A549 (cell line): ENCODE measurements at places on chromosomes 2 and 18. TPM values are rescaled to one million over a fixed set of nuclear protein-coding genes. Genes with fewer than 3 reads are reported as not detected.
A peak's percentile ranks its signal among the peaks of the same experiment; 100 is the strongest.

PROKR1 gene
- polyA plus RNA-seq: not detected in 3 replicates

LOXL3 gene
- polyA plus RNA-seq: 0.27 to 0.53 TPM (median 0.31 TPM) in 3 replicates

POMC gene
- polyA plus RNA-seq: not detected in 3 replicates

SOX11 gene
- polyA plus RNA-seq: not detected in 3 replicates

EVX2 gene
- not detected in 3 replicates for polyA plus RNA-seq

CFAP210 gene
- 0.30 to 0.35 TPM (median 0.34 TPM) in 3 replicates for polyA plus RNA-seq

DNER gene
- 2.5 to 4.2 TPM (median 3.8 TPM) in 3 replicates for polyA plus RNA-seq

DTNA gene
- 0.12 TPM in 1 of 3 replicates, not detected in the others for polyA plus RNA-seq

GALNT14 gene
- polyA plus RNA-seq: 38.3 to 48.0 TPM (median 40.0 TPM) in 3 replicates

TTC21B gene
- polyA plus RNA-seq: 6.1 to 7.2 TPM (median 6.2 TPM) in 3 replicates

ABCA12 gene
- 0.32 to 0.51 TPM (median 0.38 TPM) in 3 replicates for polyA plus RNA-seq

AAMP gene
- polyA plus RNA-seq: 165 to 173 TPM (median 168 TPM) in 3 replicates

APLF gene
- polyA plus RNA-seq: 1.5 to 1.8 TPM (median 1.5 TPM) in 3 replicates

POTEJ gene
- polyA plus RNA-seq: 0.07 TPM in 1 of 3 replicates, not detected in the others

UGT1A4 gene
- 0.05 to 0.14 TPM (median 0.12 TPM) in 3 replicates for polyA plus RNA-seq

ITGA4 gene
- polyA plus RNA-seq: 2.1 to 4.1 TPM (median 2.5 TPM) in 3 replicates

CAPN14 gene
- polyA plus RNA-seq: 0.04 to 0.09 TPM (median 0.08 TPM) in 3 replicates

PIEZO2 gene
- 1.4 to 1.8 TPM (median 1.6 TPM) in 3 replicates for polyA plus RNA-seq

SLC30A3 gene
- 1.6 to 1.9 TPM (median 1.7 TPM) in 3 replicates for polyA plus RNA-seq

SSB gene
- polyA plus RNA-seq: 246 to 255 TPM (median 253 TPM) in 3 replicates

CHN1 gene
- polyA plus RNA-seq: 19.3 to 21.3 TPM (median 20.9 TPM) in 3 replicates

PAX3 gene
- not detected in 3 replicates for polyA plus RNA-seq

INHBB gene
- polyA plus RNA-seq: 7.2 to 9.3 TPM (median 9.2 TPM) in 3 replicates

NDC80 gene
- 11.1 to 13.0 TPM (median 11.7 TPM) in 3 replicates for polyA plus RNA-seq

WDR12 gene
- 47.8 to 57.3 TPM (median 53.6 TPM) in 3 replicates for polyA plus RNA-seq

ZSWIM2 gene
- not detected in 3 replicates for polyA plus RNA-seq

TRAPPC8 gene
- 12.0 to 12.4 TPM (median 12.2 TPM) in 3 replicates for polyA plus RNA-seq

- DNase-seq: no peak
These were observed 22.9 kb downstream of the GRP start for GRCh38 chr18:59242906-59243305.

- no peak for DNase-seq
These were observed 225.4 kb upstream of the FBXO11 start for GRCh38 chr2:48131539-48132270.

- no peak for DNase-seq
These were observed 147.0 kb upstream of the ID2 start for GRCh38 chr2:8534729-8535468.

GRCh38 chr18:3207565-3207964 is 12.2 kb downstream of the MYOM1 start:
- peak; percentile 22 for DNase-seq

DNA sequence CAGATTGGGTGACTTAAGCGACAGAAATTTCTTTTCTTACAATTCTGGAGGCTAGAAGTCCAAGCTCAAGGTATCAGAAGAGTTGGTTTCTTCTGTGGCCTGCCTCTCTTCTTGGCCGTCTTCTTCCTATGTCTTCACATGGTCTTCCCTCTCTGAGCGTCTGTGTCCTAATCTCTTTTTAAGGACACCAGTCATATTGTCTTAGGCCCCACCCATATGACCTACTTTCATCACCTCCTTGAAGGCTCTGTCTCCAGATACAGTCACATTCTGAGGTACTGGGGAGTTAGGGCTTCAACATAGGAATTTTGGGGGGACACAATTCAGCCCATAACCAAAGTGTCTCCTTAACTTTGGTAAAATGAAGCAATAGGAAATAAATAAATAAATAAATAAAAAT is 110.9 kb upstream of the EPC2 start:
- no peak for DNase-seq

- DNase-seq: no peak
These were observed 9.0 kb upstream of the CLIP4 start for GRCh38 chr2:29106256-29106655.

DNA sequence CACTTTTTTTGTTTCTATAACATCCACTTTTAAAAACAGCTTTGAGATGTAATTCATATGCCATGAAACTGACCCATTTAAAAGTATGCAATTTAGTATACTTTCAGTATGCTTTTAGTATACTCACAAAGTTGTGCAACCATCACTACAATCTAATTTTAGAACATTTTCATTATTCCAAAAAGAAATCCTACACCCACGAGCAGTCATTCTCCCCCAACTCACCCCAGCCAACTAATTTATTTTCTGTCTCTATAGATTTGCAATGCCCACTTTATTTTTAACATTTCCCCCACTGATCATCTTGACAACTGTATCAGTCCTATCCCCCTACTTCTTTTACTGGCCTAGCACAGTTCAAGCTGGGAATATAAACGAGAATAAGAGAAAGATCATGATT is 39.1 kb downstream of the FAM98A start:
- no peak for DNase-seq

DNA sequence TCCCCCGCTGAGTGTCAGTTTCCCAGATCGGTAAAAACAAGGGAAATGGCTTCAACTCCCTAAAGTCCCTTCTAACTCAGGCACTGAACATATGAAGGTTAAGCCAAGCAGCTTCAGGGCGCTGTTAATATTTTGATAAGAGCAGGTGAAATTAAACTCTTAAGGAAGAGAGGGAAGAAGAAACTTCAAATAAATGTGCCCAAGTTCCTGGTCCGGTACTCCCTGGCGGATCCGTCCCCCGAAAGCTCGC is 564 bp downstream of the TRABD2A start:
- DNase-seq: no peak

DNA sequence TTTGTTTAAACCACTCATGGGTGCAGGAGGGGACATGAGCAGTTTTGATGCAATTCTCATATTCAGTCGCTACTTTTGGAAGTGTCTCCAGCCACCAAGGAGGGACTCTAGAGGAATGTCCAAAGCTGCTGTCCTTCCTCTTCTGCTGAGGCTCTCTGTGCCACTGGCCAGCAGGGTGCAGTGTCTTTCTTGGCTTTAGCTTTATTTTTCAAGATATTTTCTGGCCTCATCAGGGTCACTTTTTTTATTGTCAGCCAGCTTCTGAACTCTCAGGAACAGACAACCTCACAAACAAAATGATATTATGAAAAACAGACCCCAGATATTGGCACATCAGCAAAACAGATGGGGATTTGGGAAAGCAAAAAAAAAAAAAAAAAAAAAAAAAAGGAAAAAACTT is 289.3 kb upstream of the ZSWIM2 start:
- DNase-seq: no peak

DNA sequence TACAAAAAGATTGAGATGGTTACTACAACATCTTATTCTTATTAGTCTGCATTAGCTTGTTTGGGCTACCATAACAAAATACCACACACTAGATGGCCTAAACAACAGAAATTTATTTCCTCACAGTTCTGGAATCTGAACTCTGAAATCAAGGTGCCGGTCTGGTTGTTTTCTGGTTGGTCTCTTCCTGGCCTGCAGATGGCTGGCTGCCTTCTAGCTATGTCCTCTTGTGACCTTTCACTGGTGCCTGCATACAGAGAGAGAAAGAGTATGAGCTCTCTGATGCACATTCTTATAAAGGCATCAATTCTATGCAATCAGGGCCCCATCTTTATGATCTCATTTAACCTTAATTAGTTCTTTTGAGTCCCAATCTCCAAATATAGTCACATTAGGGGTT is 696.5 kb downstream of the TDRD15 start:
- no peak for DNase-seq

DNA sequence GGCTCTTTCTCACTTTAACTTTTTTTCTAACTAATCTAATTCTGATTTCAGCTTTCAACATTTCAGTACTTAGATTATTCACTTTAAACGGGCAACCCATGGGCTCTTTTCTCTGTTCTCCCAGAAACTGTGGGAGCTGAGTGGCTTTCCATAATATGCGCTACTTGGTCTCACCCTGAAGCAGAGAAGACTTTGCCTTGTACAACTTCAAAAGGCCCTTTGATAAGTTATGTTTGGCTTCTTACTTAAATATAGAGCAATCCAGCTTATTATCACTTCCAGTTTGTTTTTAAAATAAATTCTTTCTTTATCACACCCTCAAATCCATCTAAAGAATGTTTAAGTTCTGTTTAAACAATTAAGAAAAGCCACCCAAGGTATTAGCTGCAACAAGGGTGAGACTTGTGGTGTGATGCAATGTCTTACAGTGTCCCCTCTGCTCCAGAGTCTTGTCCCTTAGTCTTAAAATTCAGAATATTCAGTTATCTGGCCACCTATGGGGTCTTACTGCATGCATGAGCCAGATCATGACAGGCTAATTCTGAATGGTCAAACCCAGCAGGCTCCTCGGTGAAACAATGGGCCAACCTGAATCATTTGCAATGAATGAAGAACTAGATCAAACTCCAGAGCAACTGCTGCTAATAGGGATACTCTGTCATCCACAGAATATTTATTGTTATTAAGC is 38.8 kb downstream of the GCG start:
- no peak for DNase-seq

DNA sequence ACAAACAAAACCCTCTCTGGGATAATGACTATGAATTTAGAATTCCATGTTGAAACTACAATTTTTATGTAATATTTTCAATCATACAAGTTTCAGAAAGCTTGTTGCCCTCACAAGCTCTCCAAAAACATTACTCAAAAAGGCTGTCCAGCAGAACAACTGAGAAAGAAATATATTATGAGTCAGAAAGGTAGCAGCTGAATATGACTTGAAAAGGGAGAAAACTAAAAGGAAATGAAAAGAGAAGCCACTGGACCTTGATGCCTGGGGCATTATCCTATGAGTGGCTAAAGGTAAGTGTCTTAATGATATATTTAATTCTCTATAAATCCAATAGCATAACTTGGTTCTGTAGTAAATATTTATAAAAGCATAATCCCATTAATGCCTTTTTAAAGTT is 61.8 kb downstream of the NXPH2 start:
- no peak for DNase-seq

DNA sequence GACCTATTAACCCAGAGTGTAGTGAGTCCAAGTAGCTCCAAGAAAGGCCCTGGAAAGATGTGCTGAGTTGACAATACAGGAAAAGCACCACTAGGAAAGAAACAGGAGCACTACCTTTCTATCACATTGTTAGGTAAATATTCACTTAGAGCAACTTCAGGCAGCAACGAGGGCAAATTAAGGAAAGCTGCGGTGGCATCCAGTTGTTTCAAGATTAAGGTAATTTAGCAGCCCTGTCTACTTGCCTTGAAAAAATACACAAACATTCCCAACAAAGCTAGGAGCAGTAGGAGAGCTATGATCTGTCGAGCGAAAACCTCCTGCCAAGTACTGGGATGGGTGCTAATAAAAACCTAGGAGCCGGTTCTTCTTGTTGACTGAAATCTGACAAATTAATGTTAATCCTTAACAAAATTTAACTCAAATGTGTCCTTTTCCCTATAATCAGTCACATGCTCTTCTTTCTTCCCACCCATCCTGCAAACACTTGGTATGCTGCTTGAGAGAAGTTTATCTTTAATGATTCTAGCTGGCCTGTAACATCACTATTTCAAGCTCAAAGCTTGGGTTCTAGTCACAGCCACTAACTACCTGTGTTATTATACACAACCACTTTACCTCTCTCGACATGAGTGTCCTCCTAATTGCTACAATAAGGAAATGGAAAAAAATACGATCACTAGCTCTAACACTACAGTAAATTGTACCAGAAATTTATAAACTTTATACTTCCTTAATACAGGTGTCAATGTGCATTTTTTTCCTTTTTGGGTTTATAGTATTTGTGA is 2.0 kb downstream of the ACAA2 start:
- no peak for DNase-seq

DNA sequence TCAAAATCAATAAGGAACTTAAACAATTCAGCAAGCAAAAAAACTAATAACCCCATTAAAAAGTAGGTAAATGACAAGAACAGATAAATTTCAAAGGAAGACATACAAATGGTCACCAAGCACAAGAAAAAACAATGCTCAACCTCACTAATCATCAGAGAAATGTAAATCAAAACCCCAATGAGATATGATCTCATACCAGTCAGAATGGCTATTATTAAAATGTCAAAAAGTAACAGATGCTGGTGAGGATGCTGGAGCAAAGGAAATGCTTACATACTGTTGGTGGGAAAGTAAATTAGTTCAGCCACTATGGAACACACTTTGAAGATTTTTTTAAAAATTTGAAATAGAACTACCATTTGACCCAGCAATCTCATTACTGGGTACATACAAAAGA is 538.0 kb downstream of the TMX3 start:
- DNase-seq: no peak

DNA sequence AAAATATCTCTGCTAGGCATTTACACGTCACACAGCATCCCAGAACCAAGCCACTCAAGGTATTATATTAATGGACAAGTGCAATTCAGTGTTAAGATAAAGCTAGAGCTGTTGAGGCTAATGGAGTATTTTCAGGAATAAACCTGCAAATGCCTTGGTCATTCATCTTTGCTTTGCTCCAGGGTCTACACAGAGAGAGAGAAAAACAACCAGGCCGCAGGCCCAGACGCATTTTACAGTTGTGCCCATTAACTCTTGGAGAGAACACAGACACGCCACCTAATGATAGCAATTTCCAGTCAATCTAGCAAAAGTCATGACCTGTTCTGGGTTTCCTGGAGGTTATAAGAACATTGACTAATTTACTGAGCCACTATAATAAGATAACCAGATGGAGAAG is 829.3 kb downstream of the LRRTM4 start:
- DNase-seq: no peak

- peak; percentile 17 for DNase-seq
These were observed 509 bp upstream of the RNF144A start for GRCh38 chr2:6916736-6917070.

GRCh38 chr2:98020992-98021713 is 25.4 kb upstream of the TMEM131 start:
- DNase-seq: no peak

DNA sequence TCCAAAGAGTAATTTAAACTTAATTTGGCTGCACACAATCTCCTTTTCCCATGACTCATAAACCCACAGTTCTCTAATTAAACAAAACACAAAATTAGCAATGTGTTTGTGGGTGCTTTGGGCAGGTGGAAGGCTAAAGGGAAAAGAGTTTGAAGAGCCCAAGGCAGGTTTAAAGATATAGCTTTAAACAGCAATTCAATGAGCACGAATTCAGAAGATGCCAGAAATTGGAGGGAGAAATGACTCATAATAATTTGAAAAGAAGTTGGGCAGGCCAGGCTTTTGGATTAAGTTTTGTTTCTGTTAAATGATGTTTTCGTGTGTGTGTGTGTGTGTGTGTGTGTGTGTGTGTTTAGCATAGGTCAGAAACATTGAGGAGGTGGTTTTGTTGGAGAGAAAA is 594.8 kb upstream of the ZEB2 start:
- no peak for DNase-seq

DNA sequence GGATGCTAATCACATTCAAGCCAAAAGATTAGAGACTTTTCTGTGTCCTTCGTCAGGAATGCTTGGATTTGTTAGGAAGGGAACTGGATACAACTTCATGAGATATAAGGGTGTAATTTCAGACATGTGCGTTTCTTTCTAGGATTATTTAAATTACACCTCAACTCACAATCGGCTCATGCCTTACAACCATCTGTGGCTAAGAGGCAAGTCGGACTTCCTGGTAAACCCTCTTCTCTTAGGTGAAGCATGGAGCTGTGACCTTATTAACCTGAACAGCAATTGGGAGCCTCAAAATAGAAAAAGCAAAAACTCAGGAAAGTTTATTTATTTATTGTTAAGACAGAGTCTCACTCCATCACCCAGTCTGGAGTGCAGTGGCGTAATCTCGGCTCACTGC is 61.8 kb downstream of the SEMA4F start:
- DNase-seq: no peak

- no peak for DNase-seq
These were observed 28.1 kb downstream of the EPAS1 start for GRCh38 chr2:46325182-46325928.

- DNase-seq: no peak
These were observed 110.4 kb downstream of the MAP2 start for GRCh38 chr2:209534228-209534627.
